ENCODE measurements at places on chromosomes 3 and 15.

GRCh38 chr15:79172801-79173460 lies 82.4 kb upstream of the RASGRF1 start:
- no peak for DNase-seq

DNA sequence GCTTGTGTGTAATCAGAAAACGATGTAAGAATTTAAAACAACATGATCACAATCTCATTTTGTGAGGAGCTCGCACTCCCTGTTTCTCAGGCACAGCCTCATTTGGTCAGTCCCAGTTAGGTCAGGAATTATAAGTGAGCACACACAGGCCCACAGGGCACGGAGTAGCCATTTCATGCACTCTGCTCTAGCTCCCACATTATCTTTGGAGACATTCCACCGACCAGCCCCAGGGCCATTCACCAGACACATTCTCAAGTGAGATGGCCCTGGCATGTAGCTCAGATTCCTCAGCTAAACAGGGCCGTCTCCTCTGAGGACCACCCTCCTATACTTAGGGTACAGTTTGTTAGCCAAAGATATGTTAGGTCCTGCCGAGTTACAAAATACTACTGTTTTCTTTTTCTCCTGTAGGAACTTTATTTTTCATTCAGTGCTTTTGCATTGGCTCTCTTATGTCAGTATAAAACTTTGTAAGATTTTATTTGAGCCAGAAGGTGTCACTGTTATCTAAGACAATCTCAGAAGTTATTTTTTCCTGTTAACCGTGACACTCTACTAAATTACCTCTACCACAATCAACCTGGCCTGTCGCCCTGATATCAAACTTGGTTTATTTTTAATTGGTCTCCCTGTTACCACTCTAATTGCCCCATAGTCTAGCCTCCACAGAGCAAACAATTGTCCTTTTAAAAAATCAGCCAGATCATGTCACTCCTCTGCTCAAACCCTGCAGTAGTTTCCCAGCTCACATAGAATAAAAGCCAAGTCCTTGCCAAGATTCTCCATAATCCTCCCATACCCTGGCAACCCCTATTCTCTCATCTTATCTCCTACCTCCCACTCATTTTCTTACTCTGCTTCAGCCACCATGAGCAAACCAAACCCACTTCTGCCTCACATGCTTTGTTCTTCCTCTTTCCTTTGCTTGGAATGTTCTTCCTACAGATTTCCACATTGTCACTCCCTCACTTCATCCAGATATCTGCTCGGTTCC lies 105.7 kb downstream of the PPP2R3A start:
- no peak for DNase-seq

GRCh38 chr3:162165346-162165745 lies 668.7 kb downstream of the OTOL1 start:
- no peak for DNase-seq

GRCh38 chr3:25427942-25428788 lies at the start of gene RARB:
RARB (plus strand) TSS chr3:25428263; CDS start chr3:25428732, 469 bp downstream.
- no peak for DNase-seq

GRCh38 chr3:7271631-7272030 lies 410.7 kb downstream of the GRM7 start:
- no peak for DNase-seq

- no peak for DNase-seq
Observed at GRCh38 chr15:93020976-93021772, 67.8 kb downstream of the RGMA start.

GRCh38 chr15:51842852-51843737 lies 13.6 kb downstream of the TMOD3 start:
- no peak for DNase-seq

GRCh38 chr3:40843851-40844548 lies 319.2 kb downstream of the ZNF621 start:
- no peak for DNase-seq

GRCh38 chr3:61628636-61629035 lies 67.3 kb downstream of the PTPRG start:
- DNase-seq: no peak

GRCh38 chr3:196932600-196932999 lies 9.7 kb downstream of the NCBP2 start:
- DNase-seq: no peak

GRCh38 chr15:77064539-77065308 lies 6.2 kb downstream of the TSPAN3 start:
- no peak for DNase-seq

GRCh38 chr3:181253796-181254195 lies 264.3 kb upstream of the DNAJC19 start:
- DNase-seq: no peak

DNA sequence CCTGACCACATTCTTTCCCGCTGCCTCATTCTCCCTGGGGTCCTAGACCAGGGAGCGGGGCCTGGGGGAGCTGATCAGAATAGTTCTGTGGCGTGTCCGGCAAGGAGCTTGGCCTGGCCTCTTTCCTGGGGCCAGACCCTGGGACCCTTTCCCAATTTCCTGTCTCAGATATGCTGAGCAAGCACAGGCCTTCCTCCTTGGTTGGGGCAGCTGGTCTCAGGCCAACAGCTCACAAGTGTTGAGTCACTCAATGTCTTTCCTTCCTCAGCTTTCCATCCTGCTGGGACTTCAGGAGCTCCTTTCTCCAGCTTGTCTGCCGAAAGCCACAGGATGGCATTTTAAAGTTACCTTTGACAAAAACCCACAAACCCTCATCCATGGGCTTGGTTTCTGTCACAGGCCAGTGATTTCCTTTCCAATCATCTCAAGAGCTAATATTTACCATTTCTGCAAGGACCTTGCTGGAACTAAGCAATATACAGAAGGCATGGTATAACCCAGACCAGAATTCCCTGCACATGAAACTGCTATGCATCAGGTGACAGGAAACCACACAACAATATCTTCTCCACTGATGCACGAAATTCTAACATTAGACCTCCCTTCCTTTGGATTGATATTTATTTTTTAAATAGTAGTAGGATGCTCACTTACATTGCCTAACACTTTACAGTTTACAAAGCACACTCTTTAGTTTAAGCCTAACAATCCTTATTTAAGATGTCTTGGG lies 19.5 kb upstream of the TIMP4 start:
- no peak for DNase-seq

DNA sequence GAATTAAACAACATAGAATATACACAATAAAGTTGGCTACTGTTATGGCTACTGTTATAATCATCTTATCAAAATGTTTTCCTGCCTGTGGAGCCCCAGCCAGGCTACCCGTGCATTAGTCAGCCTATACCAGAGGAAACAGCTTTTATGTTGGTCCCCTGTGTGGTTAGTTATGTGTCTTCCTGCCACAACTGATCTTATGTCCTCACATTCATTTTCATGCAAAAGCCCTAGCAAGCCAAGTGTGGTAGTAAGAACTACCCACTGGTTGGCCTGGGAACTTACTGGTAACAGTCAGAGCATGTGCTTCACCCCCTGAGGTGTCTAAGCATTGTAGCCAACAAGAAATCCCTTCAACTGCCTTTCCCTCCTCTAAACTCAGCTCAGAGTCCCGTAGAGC lies 21.8 kb downstream of the MGLL start:
- no peak for DNase-seq

GRCh38 chr3:122325769-122326168 lies 721 bp downstream of the CSTA start:
- no peak for DNase-seq

GRCh38 chr3:41075975-41076374 lies 123.3 kb upstream of the CTNNB1 start:
- DNase-seq: no peak

DNA sequence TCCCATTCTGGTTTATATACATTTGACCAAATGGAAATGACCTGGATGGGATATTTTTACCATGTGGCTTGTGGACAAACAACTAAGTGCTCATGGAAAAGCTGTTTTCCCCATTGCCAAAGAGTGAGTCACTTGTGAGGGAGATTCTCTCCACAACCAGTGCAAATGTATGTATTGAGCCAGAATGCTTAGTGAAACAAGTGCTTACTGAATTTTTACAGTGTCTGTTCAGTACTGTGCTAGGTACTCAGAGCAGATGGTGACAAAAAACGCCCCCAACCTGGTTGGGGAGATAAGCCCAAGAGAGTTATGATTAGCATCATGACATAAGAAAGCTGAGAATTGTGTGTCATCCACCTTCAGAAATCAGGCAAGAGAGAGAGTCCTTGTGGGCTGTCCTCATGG lies 2.3 kb downstream of the CHP1 start:
- no peak for DNase-seq

DNA sequence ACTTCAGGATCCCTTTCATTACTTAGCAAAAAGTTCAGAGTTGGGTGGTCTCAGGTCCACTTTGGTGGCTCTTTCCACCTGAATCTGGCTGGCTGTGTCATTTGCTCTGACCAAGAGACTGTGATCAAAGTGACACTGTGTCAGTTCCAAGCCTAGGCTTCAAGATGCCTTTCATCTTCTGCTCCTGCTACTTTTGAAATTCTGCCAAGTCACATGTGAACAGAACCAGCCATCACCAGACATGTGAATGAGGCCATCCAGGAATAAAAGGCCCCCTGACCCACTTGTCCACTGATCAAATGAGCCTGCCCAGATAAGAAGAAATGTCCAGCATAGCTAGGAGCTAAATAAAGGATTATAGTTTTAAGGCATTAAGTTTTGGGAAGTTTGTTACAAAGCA lies 132.2 kb downstream of the OSBPL10 start:
- DNase-seq: no peak

DNA sequence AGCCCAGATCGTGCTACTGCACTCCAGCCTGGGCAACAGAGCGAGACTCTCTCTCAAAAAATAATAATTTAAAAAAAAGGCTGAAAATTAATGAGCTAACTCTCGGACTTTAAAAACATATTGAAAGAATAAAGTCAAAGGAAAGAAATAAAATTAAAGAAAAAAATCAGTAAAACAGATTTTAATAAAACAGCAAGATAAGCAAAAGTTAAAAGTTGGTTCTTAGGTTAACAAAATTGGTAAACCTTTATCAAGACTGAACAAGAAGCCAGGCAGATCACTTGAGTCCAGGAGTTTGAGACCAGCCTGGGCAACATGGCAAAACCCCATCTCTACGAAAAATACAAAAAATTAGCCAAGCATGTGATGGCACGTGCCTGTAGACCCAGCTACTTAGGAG lies 20.7 kb downstream of the TRPM7 start:
- no peak for DNase-seq

DNA sequence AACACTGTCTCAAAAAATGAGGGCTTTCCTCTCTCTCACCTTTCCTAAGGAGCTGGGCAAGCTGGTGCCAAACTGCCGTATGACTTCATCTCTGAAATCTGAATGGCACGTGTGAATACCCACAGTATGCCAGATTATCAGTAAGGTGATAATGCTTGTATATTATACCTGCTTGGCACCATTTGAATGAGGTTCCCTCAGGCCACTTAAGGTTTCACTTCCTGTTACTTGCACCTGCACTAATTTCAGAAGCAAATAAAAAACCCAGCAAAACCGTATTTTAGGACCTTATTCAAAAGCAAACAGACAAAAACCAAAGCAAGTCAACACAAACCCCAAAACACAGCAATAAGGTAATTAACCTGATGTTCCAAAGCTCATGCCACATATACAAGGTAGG lies 19.7 kb downstream of the FOXP1 start:
- no peak for DNase-seq

DNA sequence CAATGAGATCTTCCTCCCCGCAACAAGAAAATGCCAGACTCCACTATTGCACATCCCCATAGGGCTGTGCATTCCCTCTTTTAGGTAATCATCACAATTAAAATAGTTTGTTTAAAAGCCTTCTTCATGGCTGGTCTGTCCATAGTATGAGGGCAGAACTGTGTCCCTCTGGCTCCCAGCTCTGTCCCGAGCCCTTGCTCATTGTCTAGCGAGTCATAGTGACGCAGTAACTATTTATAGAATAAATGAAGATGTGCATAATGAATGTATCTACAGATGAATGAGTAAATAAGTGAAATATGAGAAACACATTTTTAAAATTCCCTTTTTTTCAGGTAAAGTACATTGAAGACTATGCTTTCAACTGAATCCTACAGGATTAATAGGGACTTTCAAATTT lies 128.4 kb upstream of the TMC3 start:
- no peak for DNase-seq

DNA sequence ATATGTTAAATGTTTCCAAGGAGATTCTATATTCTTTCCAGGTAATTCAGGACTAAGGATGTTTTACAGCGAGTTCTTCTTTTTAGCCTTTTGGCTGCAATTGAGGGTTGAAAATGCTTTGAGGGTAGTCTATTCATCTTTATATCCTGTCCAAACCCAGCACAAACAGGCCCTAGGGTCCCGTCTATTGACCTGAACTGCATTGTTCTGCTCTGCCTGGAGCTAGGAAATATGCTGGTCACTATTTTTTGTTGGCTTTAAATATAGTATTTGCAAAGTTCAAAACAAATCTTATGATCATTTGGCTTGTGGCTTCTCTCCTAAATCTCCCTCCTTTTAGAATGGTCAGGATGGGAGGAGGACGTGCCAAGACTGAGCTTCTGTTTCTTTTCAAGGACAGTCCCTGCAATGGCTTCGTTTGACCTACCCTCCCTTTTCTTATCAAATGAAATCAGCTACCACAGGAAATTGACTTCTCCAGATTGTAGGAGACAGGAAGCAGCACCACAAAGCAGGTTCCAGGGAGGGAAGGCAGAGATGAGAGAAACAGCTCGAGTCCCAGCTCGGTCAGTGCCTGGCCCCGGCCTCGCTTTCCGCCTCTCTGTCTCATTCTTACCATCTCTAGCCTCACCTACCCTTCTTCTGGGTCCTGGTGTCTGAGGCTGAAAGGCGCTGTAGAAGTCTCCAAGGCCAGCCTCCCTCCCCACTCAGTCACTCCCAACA lies 27.6 kb upstream of the NRROS start:
- DNase-seq: no peak

DNA sequence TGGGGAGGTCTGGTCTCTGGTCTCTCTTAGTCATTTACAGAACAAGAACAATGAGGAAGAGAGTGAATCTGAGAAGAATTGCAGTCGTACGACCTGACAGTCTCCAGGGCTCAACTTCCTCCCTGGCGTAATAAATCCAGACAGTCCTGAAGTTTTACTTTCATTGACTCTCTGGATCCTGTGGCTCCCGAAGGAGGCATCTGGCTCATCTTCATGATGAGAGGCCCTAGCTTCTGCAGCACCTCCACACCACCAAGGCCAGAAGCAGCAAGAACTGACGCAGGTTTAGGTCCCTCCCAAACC lies 11.8 kb upstream of the CYFIP1 start:
- DNase-seq: no peak
